CD4-positive, alpha-beta T cell (primary cell): ENCODE measurements at places on chromosomes 1 and 21. TPM values are rescaled to one million over a fixed set of nuclear protein-coding genes. Genes with fewer than 3 reads are reported as not detected.

The PUM1 gene
- 202 TPM for total RNA-seq

The WNT4 gene
- total RNA-seq, result not detected

The LCK gene
- 187 TPM for total RNA-seq

The C1orf159 gene
- 11.3 TPM for total RNA-seq

The BTF3L4 gene
- total RNA-seq, result 34.1 TPM

The KRTAP19-4 gene
- not detected for total RNA-seq

The FAM229A gene
- total RNA-seq, result 38.6 TPM

DNA sequence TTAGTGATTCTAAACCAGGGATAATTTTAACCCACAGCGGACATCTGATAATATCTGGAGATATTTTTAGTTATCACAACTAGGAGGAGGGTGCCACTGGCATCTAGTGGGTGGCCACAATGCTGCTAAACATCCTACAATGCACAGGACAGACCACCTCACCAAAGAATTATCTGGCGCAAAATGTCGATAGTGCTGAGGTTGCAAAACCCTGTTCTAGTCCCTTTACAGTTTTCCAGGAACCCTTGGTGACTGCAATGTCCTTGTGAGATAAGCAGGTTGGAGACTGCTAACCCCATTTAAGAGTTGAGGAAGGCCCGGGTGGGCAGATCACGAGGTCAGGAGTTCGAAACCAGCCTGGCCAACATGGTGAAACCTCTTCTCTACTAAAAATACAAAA is 163.1 kb upstream of the BEND5 start:
- H3K27me3 ChIP-seq, result no peaks in the 10 kb centered on the region
- no peak for DNase-seq
- no peaks in the 10 kb centered on the region for H3K36me3 ChIP-seq
- H3K4me3 ChIP-seq, result no peak overlapping the region

DNA sequence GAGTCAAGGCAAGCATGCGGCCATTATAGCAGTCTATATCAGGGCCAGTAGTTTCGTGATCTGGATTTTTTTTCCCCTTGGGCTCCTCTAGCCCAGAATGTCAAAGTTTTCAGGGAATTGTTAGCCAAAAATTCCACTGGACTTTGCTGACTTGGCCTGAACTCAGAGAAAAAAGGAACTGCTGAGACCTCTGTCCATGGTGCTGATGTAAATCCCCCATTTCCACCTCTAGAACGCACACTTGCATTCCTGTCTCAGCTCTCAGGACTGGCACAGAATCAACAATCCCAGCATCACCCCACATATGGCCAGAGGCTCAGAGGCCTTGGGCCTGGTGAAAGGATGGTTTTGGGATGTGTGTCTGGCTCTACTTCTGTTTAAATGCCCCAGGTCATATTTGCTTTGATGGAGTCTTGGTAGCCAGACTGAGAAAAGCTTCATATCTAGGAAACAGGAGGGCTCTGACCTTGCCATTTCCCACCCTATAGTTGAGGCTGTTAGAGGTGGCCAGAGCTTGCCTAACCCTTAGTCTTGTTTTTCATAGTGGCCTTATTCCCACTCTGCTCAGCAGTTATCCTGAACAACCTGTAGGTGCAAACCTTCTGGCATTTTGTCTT is 16.9 kb upstream of the EFCAB14 start:
- H3K27me3 ChIP-seq, result peaks cover 2% of the 10 kb centered on the region
- H3K4me1 ChIP-seq, result no peaks in the 10 kb centered on the region
- no peak overlapping the region for H3K4me3 ChIP-seq
- no peaks in the 10 kb centered on the region for H3K36me3 ChIP-seq
- no peak for DNase-seq
- no peak overlapping the region for H3K27ac ChIP-seq

DNA sequence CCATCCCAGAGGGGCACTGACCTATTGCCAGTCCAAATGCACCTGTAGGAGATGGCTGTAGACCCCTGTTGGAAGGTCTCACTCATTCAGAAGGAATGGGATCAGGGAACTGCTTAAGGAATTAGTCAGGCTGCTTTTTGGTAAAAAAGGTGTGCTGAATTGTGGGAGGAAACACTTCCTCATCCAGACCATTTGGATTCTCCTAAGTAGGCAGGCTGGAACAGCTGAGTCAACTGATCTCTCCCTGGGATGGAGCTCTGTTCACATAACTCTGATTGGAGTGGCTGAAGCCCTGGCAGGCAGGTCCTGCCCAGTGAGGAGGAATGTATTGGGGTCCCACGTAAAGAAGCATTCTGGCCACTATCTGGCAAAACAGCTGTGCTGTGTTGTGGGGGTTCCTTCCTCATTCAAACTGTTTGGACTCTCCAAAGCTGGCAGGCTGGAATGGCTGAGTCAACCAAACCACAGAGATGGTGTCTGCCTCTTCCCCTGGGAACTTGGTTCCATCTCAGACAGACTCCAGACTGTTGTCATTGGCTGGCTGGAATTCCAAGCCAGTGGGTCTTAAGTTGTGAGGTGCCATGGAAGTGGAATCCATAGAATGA is 70.7 kb upstream of the PDC start:
- no peak overlapping the region for H3K4me3 ChIP-seq
- H3K27me3 ChIP-seq, result no peaks in the 10 kb centered on the region
- H3K4me1 ChIP-seq, result no peaks in the 10 kb centered on the region
- H3K27ac ChIP-seq, result no peak overlapping the region
- no peak for DNase-seq

DNA sequence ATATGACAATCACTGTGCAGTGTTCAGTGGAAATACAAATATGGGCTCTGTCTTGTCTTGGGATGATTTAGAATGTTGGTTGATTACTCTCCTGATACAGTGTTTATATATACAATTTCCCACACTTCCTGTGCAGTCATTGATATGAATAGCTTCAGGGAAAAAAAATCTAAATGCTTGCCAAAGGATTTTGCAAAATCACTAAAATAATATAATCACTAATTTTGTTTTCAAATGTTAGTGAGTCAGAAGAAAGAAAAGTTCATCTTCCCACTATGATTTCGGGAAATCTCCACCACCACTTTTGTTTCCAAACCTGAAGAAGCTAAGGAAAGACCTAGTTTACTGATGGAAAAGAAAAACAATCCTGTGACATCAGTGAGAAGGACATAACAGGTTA is 32.1 kb upstream of the CHRM3 start:
- H3K4me1 ChIP-seq, result no peaks in the 10 kb centered on the region
- no peak overlapping the region for H3K4me3 ChIP-seq
- H3K27me3 ChIP-seq, result no peaks in the 10 kb centered on the region
- no peak for DNase-seq
- H3K36me3 ChIP-seq, result no peaks in the 10 kb centered on the region

DNA sequence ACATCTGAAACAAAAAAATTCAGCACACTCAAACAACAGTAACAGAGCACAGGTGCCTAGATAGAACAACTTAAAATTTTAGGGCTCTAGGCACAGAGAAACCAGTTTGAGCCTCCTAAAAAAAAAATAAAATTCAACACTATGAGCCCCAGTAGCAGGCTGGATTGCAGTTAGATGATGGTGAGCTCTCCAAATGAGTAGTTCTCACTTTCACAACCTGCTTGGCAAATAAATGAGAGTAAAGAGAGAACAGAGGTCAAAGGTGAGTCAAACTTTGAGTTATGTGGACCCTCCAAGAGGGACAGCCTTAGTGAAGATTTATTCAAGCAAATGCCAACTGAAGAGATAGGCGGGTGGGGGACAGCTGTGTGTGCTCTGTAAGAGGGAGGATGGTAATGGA is 3.6 kb downstream of the BEND5 start:
- H3K27me3 ChIP-seq, result peaks cover 6% of the 10 kb centered on the region
- H3K27ac ChIP-seq, result no peak overlapping the region
- H3K4me3 ChIP-seq, result no peak overlapping the region
- DNase-seq, result no peak
- no peaks in the 10 kb centered on the region for H3K36me3 ChIP-seq
- H3K4me1 ChIP-seq, result peaks cover 11% of the 10 kb centered on the region

DNA sequence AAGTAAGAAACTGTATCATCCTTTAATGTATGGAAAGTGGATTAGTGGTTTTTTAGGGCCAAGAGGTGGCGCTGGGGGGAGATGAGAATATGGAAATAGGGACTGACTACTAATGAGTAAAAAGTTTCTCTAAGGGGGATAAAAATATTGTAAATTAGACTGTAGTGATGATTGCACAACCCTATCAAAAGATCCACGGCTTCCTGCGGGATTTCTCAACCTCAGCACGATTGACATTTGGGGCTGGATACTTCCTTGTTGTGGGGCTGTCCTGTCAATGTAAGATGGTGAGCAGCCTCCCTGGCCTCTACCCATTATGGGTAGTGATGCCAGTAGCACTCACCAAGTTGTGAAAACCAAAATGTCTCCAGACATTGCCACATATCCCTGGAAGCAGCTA is 36.0 kb upstream of the PRDM2 start:
- H3K27me3 ChIP-seq, result no peaks in the 10 kb centered on the region
- H3K4me1 ChIP-seq, result peaks cover 7% of the 10 kb centered on the region
- H3K27ac ChIP-seq, result no peak overlapping the region
- H3K4me3 ChIP-seq, result no peak overlapping the region
- no peaks in the 10 kb centered on the region for H3K36me3 ChIP-seq

DNA sequence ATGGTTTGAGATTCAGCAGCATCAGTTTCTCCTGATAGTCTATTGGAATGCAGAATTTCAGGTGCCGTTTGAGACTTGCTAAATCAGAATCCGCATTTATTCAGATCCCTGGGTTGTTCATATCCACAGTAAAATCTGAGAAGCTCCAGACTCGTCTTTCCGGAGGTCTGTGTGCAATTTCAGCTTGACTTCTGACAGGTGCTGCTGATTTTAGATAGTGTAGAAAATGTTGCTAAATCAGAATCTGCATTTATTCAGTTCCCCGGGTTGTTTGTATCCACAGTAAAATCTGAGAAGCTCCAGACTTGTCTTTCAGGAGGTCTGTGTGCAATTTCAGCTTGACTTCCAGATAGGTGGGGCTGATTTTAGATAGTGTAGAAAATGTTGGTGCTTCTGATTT is 113.7 kb downstream of the PAPPA2 start:
- no peaks in the 10 kb centered on the region for H3K27me3 ChIP-seq
- no peaks in the 10 kb centered on the region for H3K36me3 ChIP-seq
- H3K27ac ChIP-seq, result no peak overlapping the region
- no peaks in the 10 kb centered on the region for H3K4me1 ChIP-seq
- no peak overlapping the region for H3K4me3 ChIP-seq

DNA sequence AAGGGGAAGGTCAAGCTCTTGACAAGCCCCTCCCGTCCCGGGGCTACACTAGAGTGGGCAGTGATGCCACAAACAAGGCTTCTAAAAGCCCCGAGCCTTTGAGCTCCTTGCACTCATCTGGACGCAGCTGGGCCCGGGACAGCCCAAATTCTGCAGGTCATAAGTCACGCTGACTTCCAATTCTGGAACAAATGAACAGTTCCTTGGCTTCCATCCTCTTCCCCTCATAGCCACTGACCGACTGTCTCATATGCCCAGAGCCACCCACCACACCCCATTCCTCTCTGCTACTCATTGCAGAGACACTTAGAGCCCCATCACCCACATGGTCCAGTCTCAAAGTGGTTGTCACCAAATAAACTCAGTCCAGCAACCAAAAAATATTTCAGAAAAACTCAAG is 32.8 kb upstream of the PRELP start:
- H3K4me1 ChIP-seq, result no peaks in the 10 kb centered on the region
- no peak overlapping the region for H3K4me3 ChIP-seq
- H3K27me3 ChIP-seq, result peaks cover 10% of the 10 kb centered on the region
- H3K27ac ChIP-seq, result no peak overlapping the region

- H3K36me3 ChIP-seq, result no peaks in the 10 kb centered on the region
- no peak overlapping the region for H3K4me3 ChIP-seq
- H3K4me1 ChIP-seq, result no peaks in the 10 kb centered on the region
Observed at GRCh38 chr21:29182691-29183092, 52.2 kb downstream of the MAP3K7CL start.

DNA sequence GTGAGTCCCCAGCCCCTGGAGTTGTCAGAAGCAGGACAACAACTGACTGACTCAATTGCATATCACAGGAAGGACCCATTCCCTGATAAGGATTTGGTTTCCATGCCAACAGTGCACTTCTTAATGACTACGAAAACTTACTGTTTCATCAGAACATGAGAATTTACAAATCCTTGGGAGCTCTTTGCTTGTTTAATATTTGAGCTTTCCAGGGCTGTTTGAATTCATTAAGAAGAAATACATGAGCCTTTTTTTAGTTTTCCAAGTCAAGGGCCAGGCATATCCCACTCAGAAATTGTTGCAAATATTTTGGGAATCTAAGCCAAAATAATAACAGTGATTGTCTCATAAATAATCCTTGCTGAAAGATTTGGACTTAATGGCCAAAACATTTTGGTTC is 27.2 kb upstream of the COL24A1 start:
- H3K4me3 ChIP-seq, result no peak overlapping the region
- no peak for DNase-seq
- H3K36me3 ChIP-seq, result no peaks in the 10 kb centered on the region
- H3K4me1 ChIP-seq, result no peaks in the 10 kb centered on the region

GRCh38 chr1:236468625-236469024 is 55.2 kb upstream of the LGALS8 start:
- no peak for DNase-seq
- peaks cover 16% of the 10 kb centered on the region for H3K4me1 ChIP-seq
- H3K36me3 ChIP-seq, result no peaks in the 10 kb centered on the region
- no peak overlapping the region for H3K27ac ChIP-seq
- no peak overlapping the region for H3K4me3 ChIP-seq
- no peaks in the 10 kb centered on the region for H3K27me3 ChIP-seq

DNA sequence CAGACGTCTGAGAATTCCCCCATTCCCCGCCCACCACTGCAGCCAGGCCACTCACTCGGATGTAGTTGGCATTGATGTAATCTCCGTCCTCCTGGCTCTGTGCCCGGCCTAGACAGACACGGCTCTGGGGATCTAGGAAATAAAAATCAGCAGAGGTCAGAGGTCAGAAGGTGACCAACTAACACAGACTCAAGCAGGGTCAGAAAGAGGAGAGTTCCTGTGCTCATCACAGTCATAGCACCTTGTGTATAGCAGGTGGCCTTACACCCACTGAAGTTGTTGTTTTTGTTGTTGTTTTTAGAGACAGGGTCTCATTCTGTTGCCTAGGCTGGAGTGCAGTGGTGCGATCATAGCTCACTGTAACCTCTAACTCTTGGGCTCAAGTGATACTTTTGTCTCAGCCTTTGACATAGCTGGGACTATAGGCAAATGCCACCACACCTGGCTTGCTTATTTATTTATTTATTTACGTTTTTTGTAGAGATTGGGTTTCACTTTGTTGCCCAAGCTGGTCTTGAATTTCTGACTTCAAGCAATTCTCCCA is 4.9 kb downstream of the PTPN7 start:
- H3K36me3 ChIP-seq, result peaks cover 78% of the 10 kb centered on the region
- no peak overlapping the region for H3K27ac ChIP-seq
- DNase-seq, result no peak
- H3K27me3 ChIP-seq, result no peaks in the 10 kb centered on the region
- peaks cover 72% of the 10 kb centered on the region for H3K4me1 ChIP-seq
- no peak overlapping the region for H3K4me3 ChIP-seq

GRCh38 chr1:177811429-177811828 is 158.4 kb downstream of the SEC16B start:
- H3K4me3 ChIP-seq, result no peak overlapping the region
- no peaks in the 10 kb centered on the region for H3K36me3 ChIP-seq
